ENCODE measurements at places on chromosomes 1 and 21. TPM values are rescaled to one million over a fixed set of nuclear protein-coding genes. Genes with fewer than 3 reads are reported as not detected.

DNA sequence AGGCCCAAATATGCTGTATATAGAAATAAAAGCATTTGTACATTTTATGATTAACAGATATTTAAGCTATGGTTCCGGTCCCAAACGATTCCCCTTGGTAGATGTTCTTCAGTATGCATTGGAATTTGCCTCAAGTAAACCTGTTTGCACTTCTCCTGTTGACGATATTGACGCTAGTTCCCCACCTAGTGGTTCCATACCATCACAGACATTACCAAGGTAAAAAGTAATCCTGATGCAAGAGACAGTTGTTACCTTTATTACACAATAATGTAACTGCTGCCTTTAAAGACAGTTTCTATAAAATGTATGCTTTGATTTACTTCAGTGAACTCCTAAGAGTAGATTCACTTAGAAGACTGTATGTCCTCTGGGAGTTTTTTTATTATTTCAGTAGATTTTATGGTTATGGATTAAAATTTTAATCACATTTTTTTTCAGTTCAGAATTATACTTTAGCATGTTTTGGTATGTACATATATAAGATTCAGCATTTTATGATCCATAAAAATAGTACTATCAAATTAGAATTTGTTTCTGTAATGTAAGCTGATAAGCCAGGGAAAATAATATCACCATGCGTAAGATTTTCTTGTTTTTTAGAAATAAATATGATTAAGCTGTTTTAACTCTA lies 96.5 kb downstream of the USP25 start:
- H3K4me3 ChIP-seq, result no peak overlapping the region
- DNase-seq, result peak; percentile 31
- no peak overlapping the region for H3K27ac ChIP-seq
- no peaks in the 10 kb centered on the region for H3K27me3 ChIP-seq

- H3K27ac ChIP-seq, result no peak overlapping the region
- no peaks in the 10 kb centered on the region for H3K36me3 ChIP-seq
- no peak for DNase-seq
- H3K4me1 ChIP-seq, result no peaks in the 10 kb centered on the region
Measured at GRCh38 chr1:203453016-203453415, 22.6 kb upstream of the PRELP start.

GRCh38 chr1:205792961-205793673 lies 17.8 kb upstream of the RAB29 start:
- no peak overlapping the region for H3K27ac ChIP-seq
- no peak for DNase-seq
- no peak overlapping the region for H3K4me3 ChIP-seq
- no peaks in the 10 kb centered on the region for H3K4me1 ChIP-seq
- H3K27me3 ChIP-seq, result no peaks in the 10 kb centered on the region

DNA sequence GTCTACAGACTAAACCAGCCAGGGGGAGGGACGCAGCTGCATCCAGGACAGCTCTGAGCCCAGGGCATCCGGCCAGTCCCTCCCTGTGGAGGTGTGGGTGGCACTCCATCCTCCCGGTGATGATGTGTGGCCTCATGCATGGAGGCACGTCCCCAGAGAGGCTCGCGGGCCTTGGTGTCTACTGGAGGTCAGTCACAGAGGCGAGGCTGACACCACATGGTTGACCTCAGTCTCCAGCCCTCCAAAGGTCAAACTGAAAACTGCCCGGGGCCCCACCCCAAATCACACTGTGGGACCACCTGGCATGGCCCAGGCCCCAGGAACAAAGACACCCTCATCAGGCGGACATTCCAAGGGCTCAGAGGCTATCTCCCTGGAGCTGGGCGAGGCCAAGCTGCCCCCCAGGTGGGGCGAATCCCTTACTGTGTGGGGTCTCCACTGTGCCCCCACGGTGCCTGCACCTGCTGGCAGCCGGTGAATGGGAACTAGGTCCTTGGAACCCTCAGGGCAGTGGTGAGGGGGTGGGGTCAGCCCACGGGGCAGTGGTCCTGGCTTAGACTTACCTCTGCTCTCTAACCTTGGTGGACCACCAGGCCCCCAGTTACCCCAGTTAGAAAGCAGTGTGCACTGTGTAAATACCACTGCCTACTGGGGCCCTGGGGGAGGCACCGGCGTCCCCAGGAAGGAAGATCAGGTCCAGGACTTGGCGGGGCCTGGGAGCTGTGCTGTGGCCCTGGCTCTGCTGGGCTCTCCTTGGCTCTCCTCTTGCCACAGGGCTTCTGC lies 49.1 kb downstream of the TRPM2 start:
- H3K4me1 ChIP-seq, result peaks cover 6% of the 10 kb centered on the region
- DNase-seq, result no peak
- peaks cover 3% of the 10 kb centered on the region for H3K36me3 ChIP-seq
- no peak overlapping the region for H3K4me3 ChIP-seq
- no peak overlapping the region for H3K27ac ChIP-seq
- H3K27me3 ChIP-seq, result no peaks in the 10 kb centered on the region

The LCE6A gene
- total RNA-seq, result not detected

Measured in activated CD8-positive, alpha-beta T cell treated with anti-CD3 and anti-CD28 coated beads for 36 hours (primary cell).